HFFc6 (cell line): ENCODE measurements at places on chromosomes 6 and 20. TPM values are rescaled to one million over a fixed set of nuclear protein-coding genes. Genes with fewer than 3 reads are reported as not detected.

- peaks cover 41% of the 10 kb centered on the region for H3K36me3 ChIP-seq
- DNase-seq: peak; percentile 79
- peak overlapping the region; percentile 81 for H3K4me3 ChIP-seq
- H3K4me1 ChIP-seq: peaks cover 59% of the 10 kb centered on the region
- H3K27me3 ChIP-seq: no peaks in the 10 kb centered on the region
- peak overlapping the region; percentile 94 for H3K27ac ChIP-seq
Observed at GRCh38 chr6:111573892-111574797, 31.5 kb downstream of the TRAF3IP2 start.

DNA sequence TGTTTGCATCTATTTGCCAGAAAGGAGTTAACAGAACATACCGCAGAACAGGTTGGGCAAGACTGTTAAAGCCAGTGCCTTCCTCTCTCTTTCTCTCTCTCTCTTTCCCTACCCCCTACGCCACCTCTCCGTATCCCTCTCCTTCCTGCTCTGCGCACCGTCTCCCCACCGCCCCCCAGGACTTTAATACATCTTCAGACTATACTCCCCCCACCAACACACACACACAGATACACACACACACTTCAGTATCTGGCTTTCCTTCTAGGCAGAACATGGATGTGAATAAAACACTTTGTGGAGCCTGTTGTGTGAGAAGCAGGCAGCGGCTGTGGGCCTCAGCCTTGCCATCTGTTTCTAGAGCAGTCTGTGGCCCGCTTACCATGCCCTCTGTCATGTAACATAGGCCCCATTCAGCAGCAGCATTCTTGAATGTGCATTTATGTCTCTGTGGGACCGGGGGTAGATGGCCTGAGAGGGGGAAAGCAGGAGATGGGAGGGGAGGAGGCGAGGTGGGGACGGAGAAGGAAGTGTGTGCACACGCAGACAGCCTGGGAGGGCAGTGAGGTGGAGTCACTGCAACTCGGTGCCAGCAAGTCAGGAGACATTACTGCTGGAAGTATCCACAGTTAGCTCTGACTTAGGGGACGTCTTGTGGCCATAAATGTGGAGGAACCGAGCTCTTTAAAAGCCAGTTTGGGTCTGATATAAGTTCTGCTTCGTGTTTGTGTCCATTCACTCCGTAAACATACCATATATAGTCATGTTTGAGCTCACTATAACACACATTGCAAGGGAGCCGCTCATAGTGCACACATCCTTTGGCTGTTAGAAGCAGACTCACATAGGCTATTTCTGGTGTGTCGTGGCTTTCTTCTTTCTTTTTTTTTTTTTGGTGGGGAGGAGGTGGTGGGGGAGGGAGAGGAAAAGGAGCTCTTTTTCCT lies 38.4 kb downstream of the RREB1 start:
- H3K4me3 ChIP-seq: peak overlapping the region; percentile 60
- peaks cover under 1% of the 10 kb centered on the region for H3K27me3 ChIP-seq
- peaks cover 86% of the 10 kb centered on the region for H3K4me1 ChIP-seq
- H3K27ac ChIP-seq: peak overlapping the region; percentile 91
- DNase-seq: peak; percentile 54

DNA sequence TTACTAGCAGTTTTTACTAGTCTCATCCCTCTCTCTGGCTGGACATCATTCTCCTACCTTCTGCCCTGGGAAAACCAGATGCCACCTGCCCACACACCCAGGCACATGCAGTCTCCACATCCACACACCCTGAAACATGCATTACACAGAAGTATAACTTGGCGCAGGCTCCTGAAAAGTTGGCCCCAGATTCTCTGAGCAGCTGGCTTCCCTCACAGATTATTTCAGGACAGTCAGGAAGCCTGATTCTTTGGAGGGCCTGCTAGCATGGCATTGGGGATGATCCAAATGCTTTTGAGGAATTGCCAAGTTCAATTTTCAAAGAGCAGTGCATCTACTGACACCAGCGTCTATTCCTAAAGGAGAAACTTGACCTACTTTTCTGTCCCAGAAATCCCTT lies 27.8 kb upstream of the KIF16B start:
- H3K4me1 ChIP-seq: no peaks in the 10 kb centered on the region
- no peak overlapping the region for H3K27ac ChIP-seq
- no peaks in the 10 kb centered on the region; the same call in 1 of the 2 replicates for H3K27me3 ChIP-seq

GRCh38 chr6:14922706-14923460 lies 323.0 kb upstream of the JARID2 start:
- H3K27ac ChIP-seq: no peak overlapping the region
- no peak for DNase-seq
- H3K27me3 ChIP-seq: peaks cover 12% of the 10 kb centered on the region
- no peak overlapping the region for H3K4me3 ChIP-seq
- H3K4me1 ChIP-seq: peaks cover 20% of the 10 kb centered on the region
- no peaks in the 10 kb centered on the region for H3K36me3 ChIP-seq

GRCh38 chr6:81890846-81891245 lies 138.4 kb upstream of the TENT5A start:
- DNase-seq: peak; percentile 90
- peaks cover 35% of the 10 kb centered on the region for H3K4me1 ChIP-seq
- H3K4me3 ChIP-seq: peak overlapping the region; percentile 72
- no peaks in the 10 kb centered on the region for H3K27me3 ChIP-seq

GRCh38 chr6:69942485-69942884 lies 76.1 kb downstream of the COL19A1 start:
- no peak overlapping the region for H3K27ac ChIP-seq
- DNase-seq: no peak
- H3K27me3 ChIP-seq: no peaks in the 10 kb centered on the region
- H3K36me3 ChIP-seq: no peaks in the 10 kb centered on the region
- H3K4me3 ChIP-seq: no peak overlapping the region
- no peaks in the 10 kb centered on the region for H3K4me1 ChIP-seq

DNA sequence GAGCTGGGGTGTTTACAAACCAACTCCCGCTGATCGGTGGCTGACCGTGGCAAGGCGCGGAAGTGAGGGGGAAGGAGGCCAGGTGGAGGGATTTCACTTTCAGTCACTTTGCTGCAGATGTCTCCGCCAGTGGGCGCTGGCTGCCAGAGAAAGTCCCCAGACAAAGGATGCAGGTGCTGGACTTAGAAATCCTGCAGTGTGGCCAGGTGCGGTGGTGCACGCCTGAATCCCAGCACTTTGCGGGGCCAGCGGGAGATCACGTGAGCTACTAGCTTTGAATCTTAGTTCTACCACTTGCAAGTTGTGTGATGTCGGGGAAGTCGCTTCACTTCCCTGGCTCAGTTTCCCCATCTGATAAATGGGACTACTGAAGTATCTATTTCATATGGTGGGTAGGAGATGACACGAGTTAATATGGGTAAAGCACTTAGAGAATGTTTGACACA lies 180.4 kb downstream of the ZNF217 start:
- no peaks in the 10 kb centered on the region for H3K36me3 ChIP-seq
- peaks cover 5% of the 10 kb centered on the region for H3K27me3 ChIP-seq
- DNase-seq: no peak
- H3K4me1 ChIP-seq: no peaks in the 10 kb centered on the region
- H3K4me3 ChIP-seq: no peak overlapping the region

DNA sequence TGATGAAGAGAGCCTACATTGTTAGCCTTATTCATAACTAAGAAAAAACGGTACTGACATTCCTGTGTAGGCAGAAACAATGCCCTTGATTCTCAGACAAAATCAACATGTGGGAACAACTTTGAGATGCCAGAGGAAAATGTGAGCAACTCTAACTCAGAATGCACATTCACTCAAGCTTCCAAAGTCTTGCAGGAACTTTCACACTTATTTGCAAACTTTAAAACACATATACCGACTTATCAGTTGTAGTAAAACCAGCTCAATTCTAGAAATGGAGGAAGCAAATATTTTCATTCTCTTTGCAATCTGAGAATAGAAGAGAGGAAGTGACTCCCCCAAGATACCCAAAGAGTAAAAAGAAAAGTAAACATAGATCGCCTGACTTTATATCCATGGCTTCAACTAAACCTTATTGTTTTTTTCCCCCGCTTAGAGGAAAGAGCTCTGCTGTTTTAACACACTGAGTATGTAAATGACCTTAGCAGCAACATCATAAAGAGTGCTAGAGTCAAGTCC lies 117.6 kb downstream of the EPB41L2 start:
- H3K27me3 ChIP-seq: no peaks in the 10 kb centered on the region
- no peak overlapping the region for H3K4me3 ChIP-seq
- DNase-seq: no peak

- H3K36me3 ChIP-seq: no peaks in the 10 kb centered on the region
- no peak overlapping the region for H3K4me3 ChIP-seq
- no peaks in the 10 kb centered on the region for H3K4me1 ChIP-seq
- DNase-seq: no peak
Observed at GRCh38 chr20:25600632-25601031, 15.3 kb upstream of the NINL start.

- H3K4me3 ChIP-seq: no peak overlapping the region
- H3K27ac ChIP-seq: no peak overlapping the region
- no peak for DNase-seq
- peaks cover 15% of the 10 kb centered on the region for H3K27me3 ChIP-seq
- H3K36me3 ChIP-seq: no peaks in the 10 kb centered on the region
Observed at GRCh38 chr6:107590378-107590777, 100.5 kb downstream of the SOBP start.

Gene RIPPLY2
- total RNA-seq: not detected in 3 replicates

Gene UBE2C
- total RNA-seq: 41.9 to 99.1 TPM (median 91.4 TPM) in 3 replicates

Gene CST4
- total RNA-seq: not detected in 3 replicates

Gene LGSN
- total RNA-seq: not detected in 3 replicates

Gene SNX5
- total RNA-seq: 67.8 to 86.5 TPM (median 86.4 TPM) in 3 replicates

Gene KHDC1
- 4.5 to 6.8 TPM (median 6.2 TPM) in 3 replicates for total RNA-seq

Gene WFDC5
- total RNA-seq: not detected in 3 replicates

Gene GID8
- 23.2 to 26.1 TPM (median 25.2 TPM) in 3 replicates for total RNA-seq

Gene DLL1
- 0.31 and 0.39 TPM in 2 replicates for total RNA-seq
